Stimulated activated CD4-positive, alpha-beta T cell treated with anti-CD3 and anti-CD28 coated beads, TNF-alpha, amount 100 ng/mL, for 4 hours (primary cell): ENCODE measurements at places on chromosomes 2 and 18.

- DNase-seq = no peak
Measured at GRCh38 chr2:191247381-191248057, 2.3 kb downstream of the MYO1B start.

DNA sequence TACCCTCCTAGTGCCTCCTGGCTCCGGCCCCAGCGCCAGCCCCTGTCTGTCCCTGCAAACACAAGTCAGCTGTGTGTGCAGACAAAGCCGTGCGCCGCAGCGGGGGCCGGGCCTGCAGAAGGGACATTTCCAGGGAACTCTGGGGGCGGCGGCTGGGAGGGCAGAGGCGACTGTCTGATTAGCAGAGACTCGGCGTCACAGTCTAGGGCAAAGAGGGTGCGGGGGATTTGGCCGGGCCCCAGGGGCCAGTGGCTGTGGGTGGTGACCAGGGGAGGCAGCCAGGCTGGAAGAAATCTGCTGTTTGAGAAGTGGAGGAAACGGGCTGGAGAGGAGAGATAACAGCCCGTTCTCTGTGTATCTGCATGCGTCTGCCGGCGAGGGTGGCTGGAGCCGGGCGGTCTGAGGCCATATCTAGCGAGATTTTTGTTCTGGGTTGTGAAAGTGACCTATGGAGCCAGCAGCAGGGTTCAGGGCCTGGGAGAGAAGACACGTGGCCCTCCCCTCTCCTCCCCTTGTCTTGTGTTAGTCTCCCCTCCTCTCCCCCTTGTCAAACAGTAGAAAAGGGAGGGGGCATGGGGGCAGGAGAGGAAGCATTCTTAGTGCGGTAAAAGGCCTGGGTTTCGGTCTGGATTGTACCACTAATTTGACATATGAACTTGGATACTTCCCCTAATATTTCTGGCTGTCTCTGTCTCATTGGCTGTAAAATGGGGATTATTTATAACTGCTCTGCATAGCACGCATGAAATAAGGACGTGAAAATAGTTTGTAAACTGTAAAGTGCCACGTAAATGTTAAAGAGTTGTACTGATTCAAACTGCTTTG, 169.4 kb downstream of the SMAD7 start:
- no peak for DNase-seq

- DNase-seq = no peak
Measured at GRCh38 chr2:158094487-158095092, 7.1 kb upstream of the UPP2 start.

DNA sequence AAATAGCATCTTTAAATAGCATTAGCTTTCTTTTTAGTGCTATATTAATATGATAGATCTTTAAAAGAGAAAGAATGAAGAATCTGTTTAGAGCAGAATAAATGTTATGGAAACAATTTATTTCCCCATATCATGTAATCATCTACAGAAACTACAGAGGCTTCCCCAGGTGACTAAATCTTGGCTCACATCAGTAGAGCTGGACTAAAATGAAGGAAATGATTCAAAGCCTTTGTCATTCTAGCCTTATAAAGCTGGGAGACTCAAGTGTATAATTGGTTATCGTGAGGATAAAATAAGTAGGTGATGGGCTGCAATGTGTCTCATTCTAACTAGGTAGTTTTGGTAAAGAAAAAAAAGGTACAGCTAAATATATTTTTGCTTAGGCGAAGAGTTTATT, 83.2 kb upstream of the UNC80 start:
- DNase-seq = no peak

- DNase-seq = no peak
Measured at GRCh38 chr18:26208977-26209376, 17.3 kb upstream of the TAF4B start.

DNA sequence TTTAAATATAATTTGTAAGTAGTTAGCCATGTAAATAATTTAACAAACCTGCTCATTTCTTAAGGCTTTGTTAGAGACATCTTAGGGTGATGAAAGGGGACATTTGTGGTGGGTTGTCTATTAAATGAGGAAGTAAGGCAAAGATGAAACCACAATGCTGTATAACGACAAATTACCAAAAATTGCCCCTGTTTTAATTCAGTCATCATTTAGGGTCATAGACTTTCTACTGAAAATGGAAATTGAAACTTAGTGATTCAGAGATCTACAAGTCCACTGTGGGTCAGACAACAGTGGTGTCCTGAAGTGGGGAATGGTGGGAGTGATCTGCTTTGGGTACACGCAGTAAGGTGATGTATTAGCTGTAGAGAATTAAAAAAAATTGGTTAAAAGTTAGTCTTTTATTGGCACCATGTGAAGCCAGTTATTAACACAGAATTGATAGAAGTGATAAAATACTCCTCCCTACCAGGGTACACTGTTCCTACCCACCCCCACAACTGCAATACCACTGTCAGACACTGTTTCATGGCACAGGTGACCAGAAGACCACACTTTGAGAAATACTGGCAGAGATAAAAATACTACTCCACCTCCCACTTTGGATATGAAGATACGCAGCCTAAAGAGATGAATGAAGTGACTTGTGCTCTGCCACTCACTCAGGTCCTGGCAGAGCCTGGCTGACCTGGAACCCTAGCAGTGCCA, 13.4 kb downstream of the CERS6 start:
- DNase-seq = no peak

DNA sequence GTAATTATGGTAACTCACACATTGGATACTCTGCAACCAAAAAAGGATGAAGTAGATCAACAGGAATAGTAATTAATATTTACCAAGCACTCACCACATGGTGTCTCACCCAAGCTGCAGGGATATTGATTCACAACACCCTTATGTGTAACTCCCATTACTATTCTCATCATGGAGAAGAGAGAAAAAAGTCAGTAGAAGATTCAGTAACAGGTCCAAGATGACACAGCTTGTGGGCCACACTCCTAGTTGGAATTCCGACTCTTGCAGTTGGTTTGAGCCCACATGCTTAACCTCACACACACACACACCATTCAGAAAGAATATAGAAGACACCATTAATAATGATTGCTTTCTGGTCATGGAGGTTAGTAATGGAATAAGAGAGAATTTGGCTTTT, 1.7 kb upstream of the MLPH start:
- no peak for DNase-seq

DNA sequence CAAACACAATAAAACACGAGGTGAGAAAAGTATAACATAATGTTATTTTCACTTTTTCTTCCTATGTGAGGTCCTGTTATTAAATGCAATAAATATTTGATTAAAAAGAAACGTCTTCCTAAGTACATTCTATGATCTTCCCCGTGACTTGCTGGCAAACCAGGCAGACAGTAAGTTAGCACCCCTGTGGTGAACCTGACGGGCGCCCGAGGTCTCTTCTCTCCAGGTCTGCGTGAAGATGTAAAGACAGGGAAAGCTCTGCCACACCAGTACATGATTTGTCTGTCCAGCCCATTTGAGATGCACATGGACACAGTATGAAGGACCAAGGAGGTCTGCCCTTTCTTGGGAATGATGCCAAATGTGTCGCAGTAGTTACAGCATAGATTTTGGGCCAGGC, 57.6 kb downstream of the PTH2R start:
- no peak for DNase-seq

DNA sequence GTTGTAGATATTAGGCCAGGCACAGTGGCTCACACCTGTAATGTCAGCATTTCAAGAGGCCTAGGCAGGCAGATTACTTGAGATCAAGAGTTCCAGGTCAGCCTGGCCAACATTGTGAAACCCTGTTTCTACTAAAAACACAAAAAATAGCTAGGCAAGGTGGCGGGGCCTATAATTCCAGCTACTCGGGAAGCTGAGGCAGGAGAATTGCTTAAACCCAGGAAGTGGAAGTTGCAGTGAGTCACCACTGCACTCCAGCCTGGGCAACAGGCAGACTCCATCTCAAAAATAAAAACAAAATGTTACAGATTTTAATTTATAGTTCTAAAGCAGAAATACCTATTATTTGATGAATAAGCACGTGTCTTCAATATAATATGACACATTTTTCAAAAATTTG, 65.6 kb upstream of the UBXN4 start:
- DNase-seq = no peak

- DNase-seq = no peak
Measured at GRCh38 chr2:182349268-182349667, 77.6 kb downstream of the PDE1A start.

DNA sequence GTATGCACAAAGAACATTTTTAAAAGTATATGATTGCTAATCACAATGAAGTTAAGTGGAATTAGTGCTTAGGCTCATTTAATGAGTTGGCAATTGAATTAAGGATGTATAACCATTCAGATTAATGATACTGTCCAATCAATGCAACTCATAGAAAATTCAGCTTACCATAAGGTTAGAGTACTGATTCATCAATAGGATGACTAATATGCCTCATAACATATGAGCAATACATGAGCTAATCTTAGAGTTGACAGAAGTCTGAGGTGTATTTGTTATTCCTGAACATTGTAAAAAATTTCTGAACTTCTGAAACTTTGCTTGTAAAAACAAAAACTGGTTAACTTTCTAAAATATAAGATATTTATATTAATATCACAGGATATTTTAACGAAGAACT, 118.3 kb upstream of the NETO1 start:
- no peak for DNase-seq

- no peak for DNase-seq
Measured at GRCh38 chr2:43106559-43107527, 119.6 kb downstream of the ZFP36L2 start.

- no peak for DNase-seq
Measured at GRCh38 chr2:198293281-198293680, 488.9 kb downstream of the PLCL1 start.

DNA sequence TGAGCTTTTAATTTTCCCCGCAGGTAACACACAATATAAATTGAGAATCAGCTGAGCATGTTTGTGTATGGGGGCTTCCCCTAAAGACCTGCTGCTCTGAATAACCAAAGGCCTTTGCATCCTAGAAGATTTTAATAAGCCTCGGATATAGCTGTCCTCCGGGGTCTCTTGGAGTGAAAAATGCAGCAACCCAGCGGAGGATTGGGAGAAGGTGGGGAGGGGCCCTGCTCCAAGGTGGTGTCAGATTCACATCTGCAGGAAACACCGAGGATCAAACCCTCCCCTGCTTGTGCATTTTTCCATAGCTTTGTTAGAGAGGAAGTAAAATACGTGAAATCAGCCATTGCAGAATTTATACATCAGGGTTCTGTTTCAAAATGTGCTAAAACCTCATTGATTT, 63.0 kb upstream of the OTOF start:
- no peak for DNase-seq

- peak; percentile 17 for DNase-seq
Measured at GRCh38 chr2:113080134-113080533, 12.4 kb downstream of the IL1F10 start.

DNA sequence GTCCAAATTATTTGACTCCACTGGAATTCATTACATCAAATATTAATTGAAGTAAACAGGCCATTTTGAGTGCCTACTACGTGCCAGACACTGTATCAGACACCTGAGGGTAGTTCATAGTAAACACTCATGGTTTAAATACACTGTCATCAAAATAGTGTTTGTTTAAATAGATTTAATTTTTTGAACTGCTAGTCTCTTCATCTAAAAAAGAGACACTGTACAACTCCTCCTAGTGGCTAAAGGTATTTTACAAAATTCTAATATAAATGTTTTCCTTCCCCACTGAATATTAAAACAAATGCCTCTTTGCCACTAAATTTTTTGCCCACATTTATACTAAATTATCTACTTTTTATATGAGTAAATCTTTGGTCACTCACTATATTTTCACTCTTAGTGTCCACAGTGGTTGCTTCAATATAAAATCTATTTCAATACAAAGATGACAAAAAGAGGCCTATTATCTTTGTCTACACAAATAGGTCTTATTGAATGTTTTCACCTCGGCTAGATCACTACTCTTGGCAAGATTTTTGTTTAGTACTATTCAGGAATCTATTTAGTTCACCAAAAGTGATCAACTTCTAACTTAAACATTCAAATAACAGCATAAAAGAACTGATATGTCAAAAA, 122.1 kb downstream of the TMEM247 start:
- no peak for DNase-seq

- no peak for DNase-seq
Measured at GRCh38 chr2:66872986-66873754, 438.2 kb downstream of the MEIS1 start.

GRCh38 chr2:1309507-1309906, 103.8 kb upstream of the TPO start:
- no peak for DNase-seq

- no peak for DNase-seq
Measured at GRCh38 chr2:126723281-126723815, 67.4 kb downstream of the GYPC start.

DNA sequence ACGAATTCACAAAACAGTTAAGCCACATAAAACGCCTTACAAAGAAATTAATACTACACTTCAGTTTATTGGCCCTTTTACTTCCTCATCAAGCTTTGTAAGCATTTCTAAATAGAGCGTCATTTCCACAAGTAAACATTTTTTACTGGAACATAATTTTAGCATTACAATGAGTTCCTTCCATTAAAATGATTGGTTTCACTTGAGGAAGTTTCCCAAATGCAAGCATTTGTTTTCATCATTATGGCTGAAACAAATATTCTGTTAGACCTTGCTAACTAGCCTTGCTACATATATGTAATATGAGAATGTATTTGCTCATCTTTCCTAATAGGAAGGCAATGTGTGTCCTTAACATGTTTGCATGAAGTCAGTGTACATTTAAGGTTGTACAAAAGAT, 579.1 kb downstream of the IRS1 start:
- DNase-seq = no peak

DNA sequence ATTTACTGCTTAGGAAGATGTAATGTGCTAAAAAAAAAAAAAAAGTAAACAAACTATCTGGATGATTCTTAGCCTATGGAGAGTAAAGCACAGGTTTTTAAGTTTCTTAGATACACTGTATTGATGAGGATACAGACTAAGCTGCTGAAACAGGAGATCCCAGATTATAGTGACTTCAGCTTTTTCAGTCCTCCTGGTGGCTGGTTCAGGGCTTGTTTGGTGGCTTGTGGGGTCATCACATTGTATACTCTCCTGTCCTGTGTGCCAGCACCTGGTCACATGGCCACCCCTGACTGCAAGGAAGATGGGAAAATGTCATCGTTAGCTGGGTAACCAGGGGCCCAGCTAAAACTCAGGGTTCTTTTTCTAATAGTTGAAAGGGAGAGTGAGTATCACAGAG, 31.4 kb downstream of the RAB31 start:
- no peak for DNase-seq

DNA sequence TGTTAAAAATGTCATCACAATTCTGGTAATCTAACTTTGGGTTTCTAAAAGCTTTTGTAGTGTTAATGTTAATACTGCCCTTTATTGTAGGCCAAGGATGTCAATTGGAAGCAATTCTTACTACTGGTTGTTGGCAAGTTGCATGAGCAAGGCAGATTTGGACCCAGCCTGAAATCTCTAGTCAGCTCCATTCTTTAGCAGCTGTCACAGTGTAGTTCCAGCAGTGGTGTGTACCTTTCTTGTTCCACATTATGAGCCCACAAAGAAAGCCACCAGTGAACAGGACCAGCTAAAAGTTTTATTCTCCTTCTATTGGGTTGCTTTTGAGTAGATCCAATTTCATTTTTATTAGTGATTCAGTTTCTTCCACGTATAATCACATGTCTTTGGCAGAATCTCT, 133.8 kb downstream of the CAMKMT start:
- DNase-seq = no peak

- DNase-seq = no peak
Measured at GRCh38 chr2:234429265-234429664, 67.6 kb downstream of the ARL4C start.
